ENCODE measurements at places on chromosomes 7 and 10. TPM values are rescaled to one million over a fixed set of nuclear protein-coding genes. Genes with fewer than 3 reads are reported as not detected.

DNA sequence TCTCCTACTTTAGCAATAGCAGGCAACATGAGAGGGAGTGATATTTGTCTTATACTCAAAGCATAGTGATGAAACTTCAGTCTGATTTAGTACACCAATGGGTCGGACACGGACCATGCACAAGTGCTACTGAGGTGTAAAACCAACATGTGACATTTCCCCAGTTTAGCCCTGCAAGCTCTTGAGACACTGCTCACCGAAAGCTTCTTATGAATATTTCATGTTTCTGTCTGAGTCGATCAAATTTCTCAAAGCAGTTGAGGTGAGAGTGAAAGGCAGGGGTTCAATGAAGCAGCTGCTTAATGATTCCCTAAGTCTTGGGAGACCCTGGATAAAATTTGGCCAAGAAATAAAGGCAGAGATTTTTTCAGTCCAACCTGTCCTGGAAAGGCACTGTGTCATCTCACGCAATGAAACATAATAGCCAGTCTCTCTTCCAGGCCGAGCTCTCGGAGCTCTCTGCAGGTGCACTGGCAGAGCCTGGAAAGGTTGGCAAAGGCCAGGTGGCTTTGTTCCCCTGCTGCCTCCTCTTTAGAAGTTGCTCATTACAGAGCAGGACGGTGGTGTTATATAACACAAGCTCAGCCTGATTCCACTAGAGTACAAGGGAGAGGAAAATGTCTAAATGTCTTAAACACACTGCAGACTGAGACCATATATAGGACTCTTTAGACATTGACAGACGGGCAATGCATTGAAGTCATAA, 33.9 kb upstream of the XPNPEP1 start:
- DNase-seq: no peak

GRCh38 chr7:135467207-135467711, 42.6 kb downstream of the CNOT4 start:
- DNase-seq: no peak

DNA sequence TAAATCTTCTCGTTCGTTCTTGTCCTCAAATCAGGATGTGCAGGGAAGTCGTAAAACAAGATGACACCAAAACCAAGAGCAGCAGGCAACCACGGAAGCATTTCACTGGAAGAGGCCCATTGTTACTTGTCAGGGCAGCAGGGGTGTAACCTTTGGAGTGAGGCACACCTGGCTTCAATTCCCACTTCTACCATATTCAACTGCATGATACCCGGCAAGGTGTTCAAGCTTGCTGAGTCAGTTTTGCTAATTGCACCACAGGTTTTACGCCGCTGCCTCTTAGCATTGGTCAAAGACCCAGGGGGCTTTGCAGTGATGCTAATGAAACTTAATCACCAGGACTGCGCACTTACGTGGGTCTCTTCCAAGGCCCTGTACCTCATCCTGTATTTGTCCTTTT, 50.0 kb upstream of the PTER start:
- DNase-seq: no peak

The KNDC1 gene
- 0.03 TPM for total RNA-seq

- DNase-seq: no peak
Observed at GRCh38 chr7:98116656-98117461, 10.2 kb downstream of the LMTK2 start.

DNA sequence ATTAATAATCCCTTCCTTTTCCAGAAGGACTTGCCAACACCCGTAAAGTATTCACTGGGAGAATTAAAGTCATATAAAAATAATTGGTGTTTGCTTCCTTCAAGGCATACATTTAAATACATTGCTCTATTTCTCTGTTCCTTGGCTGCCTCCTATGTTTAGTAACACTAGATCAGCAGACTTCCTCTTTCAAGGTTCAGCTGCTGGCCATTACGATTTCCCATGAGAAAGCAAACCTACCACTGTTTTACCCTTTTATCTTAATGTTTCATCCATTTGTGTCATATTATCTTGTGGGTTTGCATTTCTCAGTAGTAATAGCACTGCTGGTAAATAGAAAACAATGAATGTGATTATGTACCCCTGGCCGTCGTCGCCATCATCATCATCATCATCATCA, 313.8 kb upstream of the BMPER start:
- no peak for DNase-seq

DNA sequence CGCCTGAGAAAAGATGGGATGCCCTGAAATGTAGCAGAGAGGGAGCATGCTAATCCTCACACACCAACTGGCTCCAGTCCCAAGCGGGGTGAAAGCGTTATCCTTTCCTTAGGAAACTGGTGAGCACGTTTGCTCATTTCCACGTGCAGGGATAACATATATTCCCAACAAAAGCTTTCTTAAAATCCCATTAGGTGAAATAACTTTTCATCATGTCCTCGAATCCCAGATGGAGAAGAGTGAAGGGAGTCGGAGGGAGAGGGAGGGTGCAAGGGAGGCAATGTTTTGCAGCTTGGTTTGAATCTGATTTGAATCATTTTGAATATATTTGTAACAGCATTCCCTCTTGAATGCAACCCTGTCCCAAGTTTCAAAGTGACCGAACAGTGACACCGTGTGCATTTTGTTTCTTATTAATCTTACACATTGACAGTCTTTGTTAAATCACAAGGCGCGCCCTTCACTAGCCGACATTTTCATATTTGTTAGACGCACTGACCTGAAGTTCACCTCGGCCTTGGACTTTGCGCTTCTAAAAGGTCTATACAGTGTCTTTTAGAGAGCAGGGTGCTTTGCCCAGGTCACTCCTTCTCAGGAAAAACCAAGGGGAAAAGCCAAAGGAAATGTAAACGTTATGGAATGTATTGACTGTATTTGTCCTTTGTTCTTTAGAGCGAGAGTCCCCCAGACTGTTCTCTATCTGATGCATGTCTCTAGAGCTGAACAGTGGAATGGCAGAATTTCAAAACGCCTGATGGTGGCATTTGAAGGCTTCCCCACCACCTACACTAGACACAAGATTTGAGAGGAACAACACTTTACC, 3.1 kb upstream of the HOXA4 start:
- no peak for DNase-seq

DNA sequence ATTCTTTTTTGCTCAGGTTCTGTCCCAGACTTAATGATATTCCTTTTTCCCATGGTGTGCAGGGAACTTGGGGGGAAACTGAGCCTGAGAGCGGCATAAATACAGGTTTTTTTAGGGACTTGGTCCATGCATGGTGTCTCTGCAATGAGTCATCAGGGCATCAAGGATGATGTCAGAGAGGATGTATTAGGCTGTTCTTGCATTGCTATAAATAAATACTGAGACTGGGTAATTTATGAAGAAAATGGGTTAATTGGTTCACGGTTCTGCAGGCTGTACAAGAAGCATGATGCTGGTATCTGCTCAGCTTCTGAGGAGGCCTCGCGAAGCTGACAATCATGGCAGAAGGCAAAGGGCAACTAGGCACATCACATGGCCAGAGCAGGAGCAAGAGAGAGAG, 185.4 kb downstream of the RAB11FIP2 start:
- DNase-seq: no peak

GRCh38 chr7:150745086-150745485, 7.9 kb downstream of the GIMAP5 start:
- no peak for DNase-seq

The FOXP2 gene
- total RNA-seq: 0.81 TPM

DNA sequence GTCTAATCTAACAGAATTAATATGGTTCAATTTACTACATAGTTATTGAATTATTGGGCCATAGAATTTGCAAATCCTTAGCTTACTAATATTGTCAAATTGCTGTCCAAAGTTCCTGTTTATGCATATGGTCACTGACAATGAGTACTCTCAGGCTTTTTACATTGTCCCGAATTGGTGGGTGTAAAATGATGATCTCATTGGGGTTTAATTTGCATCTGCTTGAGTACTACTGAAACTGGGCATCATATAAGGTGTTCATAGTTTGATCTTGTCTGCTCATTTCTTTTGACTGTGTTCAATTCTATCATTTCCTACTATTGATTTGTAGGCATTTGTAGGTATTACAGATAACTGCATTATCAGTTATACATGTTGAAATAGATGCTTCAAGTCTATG, 12.7 kb downstream of the ABCA13 start:
- DNase-seq: no peak

DNA sequence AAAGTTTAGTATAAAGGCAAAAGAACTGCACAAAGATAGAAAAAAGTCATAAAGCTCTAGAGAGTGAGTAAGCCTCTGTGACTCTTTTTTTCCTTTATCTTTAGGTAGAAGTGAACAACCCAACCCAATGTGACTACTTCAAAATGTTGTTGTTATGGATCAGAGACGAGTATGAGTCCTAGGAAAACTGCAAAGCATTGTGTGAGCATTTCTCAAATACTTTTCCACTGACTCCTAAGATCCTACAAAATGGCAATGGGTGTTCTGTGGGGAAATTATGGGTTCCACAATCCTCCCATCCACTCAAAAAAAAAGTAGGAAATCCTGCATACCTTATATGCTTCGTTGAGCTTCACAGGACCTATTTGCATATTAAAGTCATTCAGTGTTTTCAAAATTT, 177.1 kb downstream of the DGKI start:
- DNase-seq: no peak

DNA sequence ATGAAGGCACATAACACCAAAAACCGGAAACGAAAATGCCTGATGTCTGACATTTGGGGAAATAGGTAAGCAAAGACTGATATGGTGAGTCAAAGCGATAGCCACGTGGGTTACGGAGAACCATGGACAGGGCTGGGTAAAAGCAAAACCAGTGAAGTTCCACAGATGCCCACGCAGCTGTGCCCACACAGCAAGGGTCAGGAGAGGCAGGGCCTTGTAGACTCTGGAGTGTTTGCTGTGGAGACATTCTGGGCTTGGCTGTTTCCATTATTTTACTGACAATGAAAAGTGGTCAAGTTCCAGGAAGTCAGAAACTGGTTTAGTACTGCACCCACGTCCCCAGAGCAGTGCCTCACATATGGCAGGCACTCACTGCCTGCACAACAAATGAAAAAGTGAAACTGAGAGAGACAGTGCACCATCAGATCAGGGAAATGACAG, 148.7 kb downstream of the ZMYND11 start:
- DNase-seq: no peak

DNA sequence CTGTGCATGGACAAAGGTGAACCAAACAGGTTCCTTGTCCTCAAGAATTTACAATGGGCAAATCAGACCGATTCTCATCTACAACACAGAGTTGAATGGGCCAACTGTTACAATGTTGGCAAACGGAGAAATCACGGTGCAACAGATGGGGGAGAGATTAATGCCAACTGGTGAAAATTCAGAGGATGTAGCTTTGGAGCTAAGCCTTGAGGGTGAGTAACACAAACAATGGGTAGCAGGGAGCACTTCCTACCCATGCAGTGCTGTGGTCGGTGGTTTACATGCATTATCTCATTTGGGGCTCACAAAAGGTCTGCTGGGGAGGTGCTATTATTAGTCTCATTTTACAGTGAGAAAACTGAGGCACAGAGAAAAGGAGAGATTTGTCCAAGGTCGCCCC, 902 bp upstream of the NFE2L3 start:
- no peak for DNase-seq

DNA sequence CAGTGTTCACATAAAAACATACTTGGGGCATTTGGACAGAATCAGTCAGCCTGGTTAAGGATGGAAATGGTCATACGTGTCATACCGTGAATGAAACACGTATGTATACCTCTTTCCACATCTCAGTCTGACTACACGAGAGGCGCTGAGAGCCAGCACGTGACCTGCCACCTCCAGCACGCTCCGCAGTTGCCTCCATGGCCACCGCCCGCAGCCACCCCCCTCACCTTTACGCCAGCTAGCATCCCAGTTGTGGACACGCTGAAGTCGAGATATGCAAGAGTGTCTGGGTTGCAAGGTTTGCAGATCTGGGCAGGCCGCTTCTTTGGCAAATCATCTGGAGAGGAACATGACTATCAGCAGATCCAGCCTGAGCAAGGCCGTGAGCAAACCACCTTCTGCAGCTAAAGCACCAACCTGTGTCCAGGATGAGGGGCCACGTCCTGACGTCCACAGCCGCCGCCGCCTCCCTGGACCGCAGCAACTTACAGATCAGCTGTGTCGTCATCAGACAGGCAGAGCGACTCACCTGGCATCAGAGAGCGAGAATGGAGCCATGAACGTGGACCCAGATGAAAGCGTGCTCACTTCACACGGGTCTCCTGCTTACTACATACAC, 209.4 kb downstream of the ZMYND11 start:
- DNase-seq: no peak

The CHAT gene
- not detected for total RNA-seq

DNA sequence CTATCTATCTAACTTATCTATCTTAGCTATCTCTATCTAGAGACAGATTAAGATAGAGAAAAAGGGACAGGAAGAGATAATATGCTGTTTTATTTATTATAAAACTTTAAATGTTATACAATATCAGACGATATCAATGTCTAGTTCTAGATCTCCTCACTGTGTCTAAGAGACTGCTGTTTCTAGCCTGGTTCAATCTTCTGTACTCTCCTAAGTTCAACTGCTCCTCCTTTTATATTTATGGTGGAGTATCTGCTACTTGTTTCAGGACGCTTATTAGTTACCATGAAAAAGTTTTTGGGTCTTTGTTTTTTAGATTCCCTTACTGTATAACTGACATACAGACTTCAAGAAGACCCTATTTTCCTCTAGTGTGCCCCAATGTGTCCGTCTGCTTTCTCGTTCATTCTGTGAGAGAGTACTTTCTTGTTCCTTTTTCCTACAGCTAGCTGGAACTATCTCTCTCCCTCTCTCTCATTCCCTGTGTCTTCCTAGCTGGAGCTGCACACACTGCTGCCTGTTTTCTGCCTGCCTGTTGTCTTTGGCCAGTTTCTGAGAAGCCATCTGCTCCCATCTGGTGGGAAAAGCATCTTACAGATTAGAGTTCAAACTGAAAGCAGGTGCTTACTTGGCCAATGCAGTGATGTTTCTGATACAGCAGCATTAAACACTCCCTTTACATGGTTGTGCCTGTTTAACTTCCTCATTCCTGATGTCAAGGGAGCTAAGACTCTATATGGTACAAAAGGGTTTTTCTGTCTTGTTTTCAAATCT, 49.4 kb upstream of the ARL4A start:
- no peak for DNase-seq

GRCh38 chr7:137950967-137951366, 50.9 kb downstream of the CREB3L2 start:
- no peak for DNase-seq

DNA sequence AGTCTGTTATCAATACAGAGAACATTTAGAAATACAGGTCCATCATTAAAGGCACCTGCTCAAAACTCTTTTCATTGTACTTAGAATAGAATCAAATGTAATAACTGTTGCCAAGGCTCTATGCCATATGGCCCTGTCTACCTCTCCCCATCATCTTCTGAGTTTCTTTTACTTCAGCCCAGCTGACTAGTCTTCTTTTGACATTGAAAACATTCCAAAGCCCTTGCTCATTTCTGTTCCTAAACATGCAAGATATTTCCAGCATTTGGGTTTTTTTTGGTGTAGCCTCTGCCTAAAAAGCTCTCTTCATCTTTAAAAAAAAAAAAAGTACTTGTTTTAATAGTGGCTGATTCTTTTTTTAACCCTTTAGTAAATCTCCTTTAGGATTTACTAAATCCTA, 165.5 kb upstream of the SMIM30 start:
- DNase-seq: peak; percentile 39

- no peak for DNase-seq
Observed at GRCh38 chr7:20576166-20576660, 39.3 kb upstream of the ABCB5 start.
